Mesothelial cell of epicardium (in vitro differentiated cells): ENCODE measurements at places on chromosomes 2 and 18. TPM values are rescaled to one million over a fixed set of nuclear protein-coding genes. Genes with fewer than 3 reads are reported as not detected.
A peak's percentile ranks its signal among the peaks of the same experiment; 100 is the strongest.

DNA sequence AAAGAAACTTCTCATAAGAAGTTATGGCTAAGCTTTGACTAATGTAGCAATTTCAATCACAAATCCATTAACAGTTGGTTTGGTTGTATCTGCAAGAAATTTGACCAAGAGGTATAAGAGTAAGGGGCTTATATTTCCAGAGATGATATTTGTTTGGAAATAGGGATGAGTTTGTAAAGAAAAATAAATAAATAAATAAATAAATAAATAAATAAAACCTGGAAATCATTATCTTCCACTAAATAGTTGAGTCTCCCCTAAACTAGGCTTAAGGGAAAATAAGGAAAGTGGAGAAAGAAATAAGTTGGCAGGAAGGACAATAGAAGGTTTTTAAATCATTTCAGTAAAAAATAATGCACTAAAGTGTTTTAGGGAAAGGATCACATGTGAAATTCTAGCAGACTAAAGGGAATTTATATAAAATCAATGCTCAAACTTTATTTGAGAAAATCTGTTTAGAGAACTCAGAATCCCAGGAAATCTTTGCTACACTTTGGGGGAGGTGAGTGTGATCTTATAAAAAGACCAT is 23.5 kb upstream of the SCN7A start:
- DNase-seq: no peak
- H3K4me1 ChIP-seq: peaks cover 10% of the 10 kb centered on the region
- H3K36me3 ChIP-seq: no peaks in the 10 kb centered on the region
- peaks cover 2% of the 10 kb centered on the region for H3K27me3 ChIP-seq

DNA sequence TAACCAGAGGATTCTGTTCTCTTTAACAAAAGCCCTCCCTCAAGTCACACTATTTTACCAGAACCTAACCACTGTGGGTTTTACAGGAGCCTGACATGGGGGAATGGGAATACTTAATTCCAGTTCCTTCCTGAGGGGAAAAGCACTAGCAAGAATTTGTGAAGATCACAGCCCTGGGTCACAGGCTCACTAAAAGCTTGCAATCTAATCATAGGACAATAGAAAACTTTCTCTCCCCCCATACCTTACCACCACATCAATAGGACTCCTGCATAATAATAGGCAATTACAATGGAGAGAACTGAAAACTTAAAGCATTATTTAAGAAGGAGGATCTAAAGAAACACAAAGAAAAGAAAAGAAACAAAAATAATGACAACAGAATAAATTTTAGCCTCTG is 225.8 kb upstream of the ZNF804A start:
- H3K4me3 ChIP-seq: no peak overlapping the region
- H3K4me1 ChIP-seq: no peaks in the 10 kb centered on the region
- H3K36me3 ChIP-seq: no peaks in the 10 kb centered on the region
- no peaks in the 10 kb centered on the region for H3K27me3 ChIP-seq
- H3K27ac ChIP-seq: no peak overlapping the region

- H3K4me3 ChIP-seq: no peak overlapping the region
- H3K4me1 ChIP-seq: peaks cover 7% of the 10 kb centered on the region
- peaks cover 79% of the 10 kb centered on the region for H3K27me3 ChIP-seq
Measured at GRCh38 chr2:110731064-110731463, 1.3 kb upstream of the ACOXL start.

GRCh38 chr2:180017784-180018183 is 10.7 kb upstream of the CWC22 start:
- no peak overlapping the region for H3K27ac ChIP-seq
- DNase-seq: no peak
- H3K4me3 ChIP-seq: no peak overlapping the region

- H3K27me3 ChIP-seq: no peaks in the 10 kb centered on the region
- H3K36me3 ChIP-seq: no peaks in the 10 kb centered on the region
- DNase-seq: no peak
- peak overlapping the region; percentile 81 for H3K27ac ChIP-seq
- no peak overlapping the region for H3K4me3 ChIP-seq
- H3K4me1 ChIP-seq: peaks cover 21% of the 10 kb centered on the region
Measured at GRCh38 chr2:41722668-41723369, 325.0 kb upstream of the PKDCC start.

The ATP6V1B1 gene
- 0.44 to 0.66 TPM in 2 of 3 replicates, not detected in the other for total RNA-seq

The NEDD4L gene
- 134 to 141 TPM (median 135 TPM) in 3 replicates for total RNA-seq
